ENCODE measurements at places on chromosomes 4 and X.

- DNase-seq = no peak
These were observed 203.3 kb upstream of the EMCN start for GRCh38 chr4:100721077-100721476.

DNA sequence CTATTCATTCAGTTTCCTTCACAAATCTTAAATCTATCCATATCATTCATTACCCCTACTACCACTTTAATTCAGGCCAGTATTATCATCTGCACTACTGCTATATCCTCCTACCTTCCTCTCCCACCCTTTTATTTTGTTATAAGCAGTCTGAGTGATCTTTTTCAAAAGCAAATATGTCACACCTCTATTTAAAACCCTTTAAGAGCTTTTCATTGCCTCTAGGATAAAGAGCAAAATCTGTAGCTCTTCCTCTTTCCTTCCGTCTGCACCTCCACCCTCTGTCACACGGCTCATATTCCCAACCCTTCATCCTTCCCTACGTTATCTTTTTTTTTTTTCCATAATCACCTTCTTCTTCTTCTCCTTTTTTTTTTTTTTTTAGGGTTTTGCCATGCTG is 60.3 kb upstream of the SMIM10 start:
- no peak for DNase-seq

GRCh38 chr4:156321203-156321602 is 367.5 kb upstream of the CTSO start:
- no peak for DNase-seq

GRCh38 chr4:123898946-123899666 is 502.5 kb downstream of the SPRY1 start:
- DNase-seq = no peak

DNA sequence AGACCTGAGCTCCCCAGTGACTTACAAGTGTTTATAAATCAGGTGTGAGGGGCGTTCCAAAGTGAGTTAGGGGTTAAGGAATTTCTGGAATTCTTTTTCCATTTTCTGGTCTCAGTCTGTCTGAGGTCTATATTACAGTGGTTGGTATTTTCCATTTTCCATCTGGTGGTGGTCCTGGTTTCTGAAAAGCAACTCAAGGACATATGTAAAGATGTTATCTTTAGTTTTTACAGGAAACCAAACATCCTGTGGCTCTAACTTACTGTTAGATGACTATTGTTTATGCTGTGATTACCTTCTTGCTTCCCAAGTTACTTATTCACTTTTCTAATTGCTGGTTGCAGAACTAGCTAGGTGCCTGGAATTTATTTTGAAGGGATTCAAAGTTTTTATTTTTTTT is 53.5 kb upstream of the IL21 start:
- no peak for DNase-seq

- no peak for DNase-seq
These were observed 45.1 kb upstream of the TSPAN7 start for GRCh38 chrX:38516196-38516774.

DNA sequence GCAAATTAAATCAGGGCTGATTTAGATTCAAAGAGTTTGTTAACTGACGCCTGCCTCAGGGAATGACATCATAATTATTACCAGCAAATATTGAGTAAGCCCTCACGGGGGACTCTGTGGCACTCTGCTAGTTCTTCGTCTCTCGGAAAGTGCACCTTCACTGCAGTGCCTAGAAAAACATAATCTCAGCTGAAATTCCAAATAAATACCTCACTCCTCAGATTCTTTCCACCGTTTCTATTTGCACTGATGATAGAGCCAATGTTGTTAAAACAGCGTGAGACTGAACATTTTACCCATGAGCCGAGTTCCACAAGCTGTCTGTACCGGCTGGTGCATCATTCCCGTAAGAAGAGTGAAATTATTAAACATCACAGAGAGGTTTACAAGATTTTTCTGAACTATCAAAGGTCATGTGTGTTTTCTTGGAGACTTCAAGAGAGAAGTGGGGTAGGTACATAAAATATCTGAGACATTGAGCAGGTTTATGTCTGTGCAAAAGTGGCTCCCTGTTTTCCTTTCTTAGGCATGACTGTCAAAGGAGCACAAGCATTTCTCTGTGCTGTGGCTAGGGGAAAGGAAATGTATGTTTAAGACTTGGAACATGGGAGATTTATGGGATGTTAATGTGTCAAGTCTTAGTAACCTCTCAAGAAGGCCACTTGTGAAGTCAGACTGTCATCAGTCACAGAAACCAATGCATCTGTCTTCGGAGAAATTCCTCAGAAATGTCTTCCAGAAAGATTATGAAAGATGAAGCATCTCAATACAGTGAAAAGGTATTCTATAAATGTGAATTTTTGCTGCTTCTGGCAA is 119.6 kb downstream of the CBLL2 start:
- no peak for DNase-seq

- DNase-seq = no peak
These were observed 55.5 kb downstream of the LUZP4 start for GRCh38 chrX:115344885-115345614.

GRCh38 chr4:183986291-183986970 is 81.3 kb downstream of the STOX2 start:
- DNase-seq = no peak

GRCh38 chr4:73872316-73873108 is 3.3 kb downstream of the CXCL1 start:
- no peak for DNase-seq

- DNase-seq = no peak
These were observed 4.2 kb downstream of the PRDM8 start for GRCh38 chr4:80201252-80202151.

DNA sequence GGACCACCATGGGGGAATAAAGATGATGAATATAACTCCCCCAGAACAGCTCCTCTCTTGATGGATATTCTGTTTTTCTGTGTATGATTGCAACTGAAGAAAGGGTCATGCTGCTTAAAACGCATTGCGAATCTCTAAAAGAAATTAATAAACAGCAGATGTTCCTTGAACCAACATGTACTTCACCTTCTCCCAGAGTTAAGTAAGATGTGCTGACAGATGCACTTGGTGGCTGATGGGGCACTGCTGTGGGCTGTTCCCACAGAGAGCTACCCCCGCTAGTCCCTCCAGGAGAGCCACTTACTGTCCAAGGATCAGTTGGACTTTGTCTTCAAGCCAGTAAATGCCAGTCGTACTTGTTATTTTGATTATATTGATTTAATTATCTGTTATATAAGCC is 26.3 kb upstream of the C4orf54 start:
- no peak for DNase-seq

- no peak for DNase-seq
These were observed 14.7 kb upstream of the SEC24D start for GRCh38 chr4:118850488-118851173.

DNA sequence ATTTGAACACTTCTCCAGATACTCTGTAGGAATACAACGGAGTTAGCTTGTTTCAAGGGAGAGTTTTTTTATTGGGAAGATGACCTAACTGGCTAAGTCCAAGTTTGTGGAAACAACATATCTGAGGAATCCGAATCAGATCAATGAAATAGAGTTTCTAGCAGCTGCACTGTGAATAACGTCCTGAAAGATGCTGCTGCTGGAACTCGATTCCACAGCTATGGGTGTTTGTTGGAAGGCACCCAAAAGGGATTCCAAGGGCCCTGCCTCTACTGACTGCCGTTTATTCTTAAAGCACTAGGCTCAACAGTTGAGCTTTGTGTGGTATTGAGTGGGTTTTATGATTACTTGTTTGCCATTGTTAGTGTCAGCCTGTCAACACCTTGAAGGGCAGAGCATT is 6.6 kb upstream of the GBA3 start:
- DNase-seq = no peak

DNA sequence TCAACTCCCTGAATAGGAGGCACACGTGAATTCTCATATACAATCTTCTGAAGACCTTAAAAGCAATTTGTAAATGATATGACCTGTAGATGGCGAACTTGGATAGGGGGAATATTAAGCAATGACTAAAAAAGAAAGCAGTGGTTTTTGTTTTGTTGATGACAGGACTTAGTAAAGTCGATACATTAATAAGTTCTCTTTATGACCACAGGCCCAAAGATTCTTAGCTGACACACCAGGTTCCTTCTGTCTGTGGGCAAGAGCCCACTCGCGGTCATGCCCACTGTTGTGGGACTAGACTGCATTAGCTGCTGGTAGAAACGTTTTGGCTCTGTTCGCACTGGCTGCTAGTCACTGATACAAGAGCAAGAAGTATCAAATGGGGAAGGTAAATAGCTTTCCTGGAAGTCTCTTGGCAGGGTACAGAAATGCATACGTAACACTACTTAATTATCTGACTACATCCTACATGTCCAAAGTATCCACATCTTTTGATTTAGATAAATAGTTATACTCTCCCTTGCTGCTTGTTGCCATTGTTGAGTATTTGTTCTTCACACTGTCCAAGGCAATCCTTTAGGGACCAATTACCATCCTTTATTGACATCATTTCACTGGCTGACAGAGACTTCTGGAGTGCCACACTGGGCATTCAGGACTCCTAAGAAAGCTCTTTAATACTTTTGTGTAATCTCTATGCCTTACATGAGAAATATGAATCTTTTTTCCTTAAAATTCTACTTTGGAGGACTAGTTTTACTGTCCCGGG is 31.0 kb downstream of the ALPK1 start:
- DNase-seq = no peak

DNA sequence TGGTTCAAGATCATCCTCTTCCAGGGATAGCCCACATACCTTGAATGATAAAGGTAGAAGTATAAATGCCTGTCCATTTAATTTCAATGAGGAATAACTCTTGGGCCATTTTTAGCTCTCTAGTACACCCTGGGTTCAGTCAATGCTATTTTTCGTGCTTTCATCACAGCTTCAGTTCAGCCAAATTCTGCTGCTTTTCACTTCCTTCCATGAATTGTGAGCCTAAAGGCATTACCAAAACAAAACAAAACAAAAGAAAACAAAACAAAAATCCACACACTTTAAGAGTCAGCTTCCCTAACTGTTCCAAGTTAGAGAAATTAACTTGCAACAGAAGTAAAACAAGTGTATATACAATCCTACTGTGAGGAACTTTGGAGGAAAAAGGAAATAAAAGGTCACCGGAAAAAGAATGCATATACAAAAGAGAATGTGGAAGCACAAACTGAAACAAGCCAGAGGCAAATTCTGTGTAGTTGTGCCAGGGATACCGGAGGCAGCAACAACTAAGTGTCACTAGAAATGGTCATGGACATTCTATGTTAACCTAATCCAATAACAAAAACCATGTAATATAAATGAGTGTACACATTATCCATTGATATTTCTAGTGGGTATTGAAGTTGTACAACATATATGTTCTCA is 423.1 kb downstream of the KCTD8 start:
- no peak for DNase-seq

DNA sequence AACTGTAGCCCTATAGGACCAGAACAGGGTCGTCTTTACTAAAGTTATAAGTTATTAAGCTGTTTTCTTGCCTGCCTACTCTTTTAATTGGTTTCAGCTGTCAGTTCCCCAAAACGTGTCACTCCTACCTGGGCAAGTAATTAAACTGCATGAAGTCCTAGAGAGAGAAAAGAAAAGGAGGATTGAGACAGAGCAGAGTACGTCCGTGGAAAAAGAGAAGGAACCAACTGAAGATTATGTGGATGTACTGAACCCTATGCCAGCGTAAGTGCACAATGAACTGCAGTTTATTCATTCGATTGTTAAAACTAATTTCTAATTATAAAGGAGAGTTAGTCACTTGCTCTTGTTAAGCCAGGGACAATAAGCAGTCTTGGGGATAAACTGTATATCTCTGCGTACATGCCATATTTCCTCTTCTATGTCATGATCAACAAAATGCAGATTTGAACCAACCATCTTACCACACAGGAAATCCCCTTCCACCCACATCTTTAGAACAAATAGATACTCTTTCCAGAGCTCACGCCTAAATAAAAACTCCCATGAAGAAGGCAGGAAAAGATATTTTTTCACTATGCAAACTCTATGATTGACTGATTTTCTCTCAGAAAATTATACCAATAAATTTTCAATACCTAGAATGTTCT is 22.8 kb downstream of the STAP1 start:
- DNase-seq = no peak

DNA sequence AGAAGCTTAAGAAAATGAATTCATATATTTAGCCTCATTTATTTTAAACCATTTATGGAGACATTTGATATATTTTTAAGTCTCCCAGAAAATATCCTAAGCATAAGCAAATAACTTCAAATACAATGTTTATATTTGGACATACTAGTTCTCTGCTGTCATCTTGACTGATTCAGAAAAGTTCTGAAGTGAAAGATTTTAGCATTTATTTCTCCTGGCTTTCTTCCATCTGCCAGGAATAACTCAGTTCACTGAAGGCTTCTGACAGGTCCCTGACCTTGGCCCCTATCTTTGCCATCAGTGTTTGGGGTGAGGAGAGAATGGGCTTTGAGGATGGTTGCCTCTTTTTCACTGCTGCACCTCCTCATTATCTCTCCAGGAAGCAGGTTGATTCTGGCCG is 115.7 kb downstream of the SLIT2 start:
- DNase-seq = no peak

GRCh38 chr4:152424977-152425376 is 110.9 kb downstream of the FBXW7 start:
- DNase-seq = no peak

- DNase-seq = no peak
These were observed 73.1 kb downstream of the MTHFD2L start for GRCh38 chr4:74230902-74231499.

GRCh38 chr4:47071901-47072341 is 40.6 kb downstream of the GABRB1 start:
- no peak for DNase-seq

DNA sequence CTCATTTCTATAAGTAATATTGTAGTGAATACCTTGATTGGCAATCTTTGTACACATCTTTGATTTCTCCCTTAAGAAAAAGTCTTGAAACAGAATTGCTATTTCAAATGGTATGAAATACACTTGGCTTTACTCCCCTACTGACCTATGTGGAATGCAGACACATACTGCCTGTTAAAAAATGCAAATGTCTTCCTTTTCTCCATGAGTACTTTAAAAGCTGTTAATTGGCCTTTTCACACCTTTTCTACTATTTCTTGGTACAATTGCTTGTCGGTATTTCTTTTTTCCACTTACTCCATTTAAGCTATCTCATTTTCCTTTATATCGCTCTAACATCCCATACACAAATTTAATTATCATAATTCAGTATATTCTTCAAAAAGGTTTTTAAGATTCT is 87.2 kb downstream of the FRYL start:
- no peak for DNase-seq

- no peak for DNase-seq
These were observed 42.3 kb downstream of the SHOX start for GRCh38 chrX:672931-673330.

DNA sequence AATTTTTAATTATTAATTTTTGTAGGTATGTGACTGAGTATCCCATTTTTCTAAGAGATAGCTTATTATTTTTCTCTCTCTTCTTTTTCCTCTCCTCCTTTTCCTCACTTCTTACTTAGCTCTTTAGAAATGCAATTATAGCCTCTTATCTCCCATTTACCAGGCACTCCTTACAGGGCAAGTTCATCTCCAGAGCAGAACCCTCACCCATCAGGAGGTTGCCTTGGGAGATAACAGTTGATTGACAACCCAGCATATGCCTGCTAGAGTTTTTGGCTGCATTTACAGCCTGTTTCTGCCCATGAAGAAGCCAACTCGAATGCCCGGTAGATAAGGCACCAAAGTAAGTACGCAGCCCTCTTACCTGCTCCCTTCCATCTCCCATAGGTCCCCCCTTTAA is 572.9 kb upstream of the ZFP42 start:
- DNase-seq = no peak
